Activated CD4-positive, alpha-beta memory T cell treated with anti-CD3 and anti-CD28 coated beads, Interleukin-2, amount 10 ng/mL, durations not matched to agents 7 days and 5 days (primary cell): ENCODE measurements at places on chromosomes 16 and 17.

DNA sequence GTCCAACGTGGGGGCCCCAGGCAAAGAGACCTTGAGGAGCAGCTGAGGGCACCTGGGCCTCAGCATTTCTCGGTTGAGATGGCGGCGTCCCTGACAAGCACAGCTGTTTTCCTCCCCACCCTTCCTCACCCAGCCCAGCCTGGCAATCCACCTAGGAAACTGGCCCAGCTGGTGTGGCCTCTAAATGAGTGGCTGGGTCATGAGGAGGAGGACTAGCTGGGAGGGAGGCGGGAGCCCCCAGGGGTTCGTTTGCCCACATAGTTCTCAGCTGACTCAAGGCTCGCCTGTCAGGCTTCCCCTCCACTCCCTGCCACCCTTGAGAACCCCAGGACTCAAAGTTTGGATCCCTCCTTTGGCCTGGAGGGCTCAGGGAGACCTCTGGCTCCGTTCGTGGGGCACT, 5.9 kb downstream of the RNF222 start:
- DNase-seq = no peak

- no peak for DNase-seq
These were observed 21.8 kb downstream of the CDH8 start for GRCh38 chr16:62014319-62014923.

DNA sequence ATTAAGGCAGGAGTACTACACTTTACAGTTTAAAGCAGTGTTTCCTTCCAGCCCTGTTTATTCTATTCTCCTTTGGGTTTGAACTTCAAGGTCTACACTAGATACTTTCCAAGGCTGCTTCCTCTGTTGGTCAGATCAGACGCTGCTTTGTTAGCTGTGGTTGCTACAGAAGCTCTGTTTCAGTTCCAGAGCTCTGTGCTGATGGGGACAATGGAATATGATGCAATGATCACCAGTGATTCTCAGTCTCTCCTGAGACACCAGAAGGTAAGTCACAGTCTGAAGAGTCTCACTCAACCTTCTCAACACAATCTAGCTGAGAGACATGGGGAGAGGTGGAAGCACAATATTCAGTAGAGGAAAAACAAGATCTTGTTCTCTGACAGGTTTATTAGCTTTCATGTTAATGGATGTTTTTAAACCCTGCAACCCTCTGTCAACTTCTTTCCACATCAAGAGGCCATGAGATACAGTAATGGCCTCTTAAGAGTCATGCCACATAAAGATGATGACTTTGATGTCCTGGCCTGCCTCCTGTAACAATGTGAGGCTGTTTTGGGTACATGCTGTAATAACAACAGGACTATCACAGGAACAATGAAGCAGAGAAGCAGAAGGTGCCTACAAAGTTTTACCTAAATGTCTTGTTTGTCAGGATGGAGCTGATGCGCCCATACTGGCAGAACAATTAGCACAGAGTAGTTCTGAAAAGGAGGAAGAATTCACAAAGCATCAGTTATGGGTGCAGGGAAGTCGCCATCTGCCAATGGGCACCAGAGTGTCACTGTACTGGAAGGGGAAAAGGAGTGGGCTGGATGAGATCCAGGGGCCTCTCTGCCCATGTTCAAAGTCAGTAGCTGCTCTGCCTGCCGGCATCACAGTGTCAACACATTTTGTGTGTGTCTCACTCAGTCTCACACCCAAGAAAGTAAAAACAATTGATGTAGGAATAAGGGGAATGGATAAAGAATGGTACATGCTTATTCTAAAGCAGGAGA, 33.4 kb downstream of the PSME3IP1 start:
- DNase-seq = no peak

GRCh38 chr17:5902181-5903140, 167.7 kb upstream of the WSCD1 start:
- DNase-seq = no peak

- no peak for DNase-seq
These were observed 402.2 kb downstream of the XYLT1 start for GRCh38 chr16:17068524-17068923.

- DNase-seq = no peak
These were observed 177.6 kb downstream of the AIPL1 start for GRCh38 chr17:6257336-6257735.

- no peak for DNase-seq
These were observed 74.5 kb upstream of the TNRC6C start for GRCh38 chr17:77884019-77884418.
